ENCODE measurements at places on chromosomes 16 and 17. TPM values are rescaled to one million over a fixed set of nuclear protein-coding genes. Genes with fewer than 3 reads are reported as not detected.

DNA sequence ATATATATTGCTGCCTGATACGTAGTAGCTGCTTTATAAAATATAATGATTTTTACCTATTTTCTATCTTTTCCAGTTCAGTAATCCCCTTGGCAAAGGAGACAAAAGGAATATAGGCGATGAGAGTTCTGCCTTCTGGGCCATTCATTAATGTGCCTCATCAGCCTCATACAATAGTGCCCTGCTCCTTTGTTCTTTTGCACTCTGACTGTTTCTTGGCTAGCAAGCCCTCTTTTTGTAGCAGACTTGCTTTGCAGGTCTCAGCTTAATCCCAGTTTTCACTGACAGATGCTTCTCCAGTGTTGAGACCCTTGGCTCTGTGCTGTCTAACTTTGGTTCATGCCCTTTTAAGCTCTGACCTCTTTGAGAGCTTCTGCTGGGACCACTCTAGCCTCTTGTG is 10.4 kb downstream of the HSD17B2 start:
- DNase-seq = no peak

NUTF2 gene
- polyA plus RNA-seq = 90.3 TPM

DNA sequence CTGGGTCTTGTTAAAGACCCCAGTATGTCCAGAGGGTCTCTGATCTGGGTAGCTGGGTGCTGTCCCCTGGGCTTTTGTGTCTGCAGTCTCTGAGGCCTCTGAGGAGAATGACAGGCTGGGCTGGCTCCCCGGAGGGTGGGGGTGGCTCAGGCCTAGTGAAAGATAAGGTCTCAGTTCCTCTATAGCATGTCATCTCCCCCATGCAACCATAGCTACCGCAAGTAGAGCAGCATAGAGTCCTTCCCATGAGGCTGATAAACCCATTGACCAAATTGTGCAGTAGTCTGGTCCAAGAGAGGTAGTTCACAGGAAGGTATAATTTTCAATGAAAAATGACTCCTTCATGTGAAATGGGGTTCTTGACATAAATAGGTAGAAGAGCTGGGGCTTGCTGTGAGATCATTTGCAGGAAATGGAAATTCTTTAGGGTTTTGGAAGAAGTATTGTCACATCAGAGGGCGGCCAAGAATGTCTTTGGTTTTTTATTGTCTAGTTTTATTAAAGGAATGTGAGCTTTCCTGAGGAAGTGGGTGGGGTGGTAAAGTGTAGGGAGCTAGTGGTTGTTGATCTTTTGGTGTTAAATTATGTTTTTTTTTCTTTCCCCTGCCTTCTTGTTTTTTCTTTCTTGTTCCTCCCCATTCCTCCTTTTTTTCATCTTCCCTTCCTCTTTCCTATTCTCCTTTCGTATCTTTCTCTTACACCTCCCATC is 21.0 kb downstream of the SLC7A6OS start:
- DNase-seq = no peak

OTOA gene
- polyA plus RNA-seq = 0.21 TPM

PLXDC1 gene
- not detected for polyA plus RNA-seq

- DNase-seq = no peak
Measured at GRCh38 chr16:48381201-48381600, 4.0 kb downstream of the SIAH1 start.

GPR179 gene
- not detected for polyA plus RNA-seq

- DNase-seq = no peak
Measured at GRCh38 chr16:11141409-11142260, 114.4 kb downstream of the SOCS1 start.

DNA sequence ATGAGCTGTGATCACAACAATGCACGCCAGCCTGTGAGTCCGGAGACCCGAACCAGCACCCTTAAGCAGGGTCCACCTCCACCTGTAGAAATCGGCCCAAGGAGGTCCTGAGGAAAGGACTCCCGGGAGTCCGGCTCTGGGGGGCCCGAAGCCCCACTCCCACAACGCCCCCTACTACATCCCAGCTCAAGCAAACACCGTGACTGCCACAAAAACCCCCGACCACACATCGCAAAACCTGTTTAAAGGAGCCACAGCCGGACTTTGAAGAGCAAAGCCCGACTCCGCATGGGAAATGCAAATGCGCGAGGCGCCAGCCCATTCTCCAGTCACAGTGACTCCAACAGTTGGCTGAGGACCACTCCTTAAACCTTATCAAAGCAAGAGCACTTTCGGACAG is 682.4 kb downstream of the KCNJ18 start:
- DNase-seq = no peak

- DNase-seq = no peak
Measured at GRCh38 chr16:5838071-5838470, 740.5 kb upstream of the EEF2KMT start.

Data from CD14-positive monocyte (primary cell).